ENCODE measurements at places on chromosomes 3 and 15.

DNA sequence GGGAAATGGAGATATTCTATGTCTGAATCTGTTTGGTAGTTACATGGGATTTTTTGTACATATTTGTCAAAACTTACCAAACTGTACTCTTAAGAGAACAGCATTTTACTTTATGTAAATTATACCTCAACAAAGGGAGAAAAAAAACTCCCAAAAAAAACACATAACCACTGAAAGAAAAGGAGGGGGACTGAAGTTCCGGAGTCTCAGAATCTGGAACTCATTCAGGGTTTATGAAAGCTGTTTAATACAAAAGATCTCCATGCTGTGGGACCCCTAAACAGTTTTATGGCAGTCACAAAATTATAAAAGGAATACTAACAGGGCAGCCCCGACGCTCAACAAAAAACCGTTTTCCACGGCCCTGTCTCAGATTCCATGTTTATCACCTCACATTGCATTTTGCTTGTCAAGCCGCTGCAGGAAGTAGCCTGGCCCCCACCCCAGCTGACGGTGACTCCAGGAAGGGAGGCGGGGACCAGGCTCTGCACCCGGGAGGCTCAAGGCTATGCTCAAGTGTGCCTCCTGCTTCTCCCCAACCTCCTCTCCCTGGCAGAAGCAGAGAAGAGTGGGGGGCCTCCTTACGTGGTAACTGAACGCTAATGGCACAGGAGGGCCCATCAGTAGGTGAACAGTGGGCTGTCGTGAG lies 29.3 kb downstream of the RFT1 start:
- DNase-seq = no peak

GRCh38 chr15:43505738-43506137 lies 11.7 kb upstream of the MAP1A start:
- peak; percentile 16 for DNase-seq

DNA sequence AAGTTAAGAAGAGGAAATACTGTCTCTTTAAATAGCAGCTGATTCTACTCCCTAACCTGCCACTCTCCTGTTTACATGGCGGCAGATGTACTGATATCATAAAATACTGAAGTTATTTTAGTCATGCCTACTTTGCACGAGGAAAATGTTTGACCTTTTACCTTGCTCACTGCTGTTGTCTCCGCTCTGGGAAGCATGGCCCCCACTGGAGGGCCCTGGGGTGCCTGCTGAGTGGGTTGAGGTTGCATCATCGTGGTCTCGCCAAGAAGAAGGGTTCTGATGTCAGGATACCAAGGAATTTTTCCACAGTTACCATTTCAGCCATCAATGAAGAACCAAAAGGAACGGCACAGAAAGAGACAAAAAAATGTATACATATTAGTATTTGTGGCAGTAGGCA lies 16.7 kb downstream of the MEIS2 start:
- DNase-seq = no peak

DNA sequence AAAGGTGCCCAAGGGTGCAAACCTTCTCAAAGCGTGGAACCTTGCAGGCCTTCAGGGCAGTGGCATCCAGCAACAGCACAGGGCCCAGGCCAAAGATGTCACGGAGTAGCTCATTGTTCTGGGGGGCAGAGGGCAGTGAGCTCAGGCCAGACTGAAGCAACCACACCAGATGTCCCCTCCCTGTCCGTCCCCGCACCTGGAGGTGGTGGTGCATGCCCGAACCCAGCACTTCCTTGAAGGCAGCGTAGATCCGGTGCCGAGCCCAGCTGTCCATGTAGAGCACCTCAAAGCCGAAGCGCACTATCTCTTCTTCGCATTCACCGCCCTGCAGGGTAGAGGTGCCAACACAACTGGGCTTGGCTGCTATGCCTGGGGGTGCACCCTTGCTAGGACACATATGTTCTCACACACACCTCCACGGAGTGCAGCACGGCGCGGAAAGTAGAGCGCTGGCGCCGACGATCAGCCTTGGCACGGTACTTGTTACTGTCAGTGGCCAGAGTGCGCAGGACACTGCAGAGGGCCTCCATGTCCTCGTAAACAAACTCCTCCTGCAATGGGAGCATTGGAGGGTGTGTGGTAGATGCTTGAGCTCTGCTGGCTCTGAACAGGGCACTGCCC lies 3.7 kb downstream of the IFRD2 start:
- DNase-seq = no peak

- no peak for DNase-seq
Observed at GRCh38 chr3:64523324-64523723, 164.5 kb downstream of the ADAMTS9 start.

DNA sequence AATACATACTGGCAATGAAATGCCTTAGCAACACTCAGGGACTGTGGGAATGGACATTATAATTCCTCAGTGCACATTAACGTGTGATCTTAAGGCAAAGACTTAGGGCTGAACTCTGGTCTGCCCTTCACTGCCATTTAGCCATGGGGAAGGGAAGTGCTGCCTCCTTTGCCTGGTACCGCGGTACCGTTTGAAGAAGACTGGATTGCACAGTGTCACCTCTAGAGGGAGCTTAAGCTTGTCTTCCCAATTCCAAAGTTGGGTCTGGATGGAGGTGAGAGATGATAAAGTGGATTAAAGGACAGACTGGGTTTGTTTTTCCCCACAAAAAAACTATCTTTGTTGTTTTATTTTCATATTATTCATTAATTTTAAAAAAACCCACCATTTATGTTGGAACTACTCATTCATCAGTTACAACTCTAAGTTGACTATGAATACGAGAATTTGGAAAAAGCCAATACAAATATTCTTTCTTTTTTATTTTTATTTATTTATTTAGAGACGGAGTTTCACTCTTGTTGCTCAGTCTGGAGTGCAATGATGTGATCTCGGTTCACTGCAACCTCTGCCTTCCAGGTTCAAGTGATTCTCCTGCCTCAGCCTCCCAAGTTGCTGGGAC lies 60.0 kb upstream of the SYN2 start:
- DNase-seq = peak; percentile 72

DNA sequence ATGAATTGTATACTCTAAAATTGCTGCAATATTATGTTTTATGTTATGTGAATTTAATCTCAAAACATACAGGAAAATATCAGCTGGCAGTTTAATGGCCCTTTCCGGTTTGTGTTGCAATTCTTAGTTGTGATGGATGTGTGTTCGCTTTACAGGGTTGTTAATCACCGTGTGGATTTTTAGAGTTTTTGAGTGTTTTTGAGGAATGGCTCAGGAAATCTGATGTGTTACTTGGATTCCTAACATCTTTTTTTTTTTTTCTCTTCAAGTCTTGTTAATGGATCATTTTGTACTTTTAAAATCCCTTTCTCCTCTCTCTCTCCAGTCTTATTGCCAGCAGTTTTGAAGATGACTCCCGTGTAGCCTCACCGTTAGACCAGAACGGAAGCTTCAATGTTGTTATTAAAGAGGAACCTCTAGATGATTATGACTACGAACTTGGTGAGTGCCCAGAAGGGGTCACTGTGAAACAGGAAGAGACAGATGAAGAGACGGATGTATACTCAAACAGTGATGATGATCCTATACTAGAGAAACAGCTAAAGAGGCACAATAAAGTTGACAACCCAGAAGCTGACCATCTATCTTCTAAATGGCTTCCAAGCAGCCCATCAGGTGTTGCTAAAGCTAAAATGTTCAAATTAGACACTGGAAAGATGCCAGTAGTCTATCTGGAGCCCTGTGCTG lies 35.7 kb downstream of the MGA start:
- peak; percentile 91 for DNase-seq

GRCh38 chr15:36996121-36996520 lies 104.2 kb downstream of the MEIS2 start:
- no peak for DNase-seq

GRCh38 chr3:53729159-53729558 lies 117.1 kb downstream of the CHDH start:
- no peak for DNase-seq

GRCh38 chr15:81315452-81316175 lies 8.3 kb downstream of the STARD5 start:
- DNase-seq = no peak

DNA sequence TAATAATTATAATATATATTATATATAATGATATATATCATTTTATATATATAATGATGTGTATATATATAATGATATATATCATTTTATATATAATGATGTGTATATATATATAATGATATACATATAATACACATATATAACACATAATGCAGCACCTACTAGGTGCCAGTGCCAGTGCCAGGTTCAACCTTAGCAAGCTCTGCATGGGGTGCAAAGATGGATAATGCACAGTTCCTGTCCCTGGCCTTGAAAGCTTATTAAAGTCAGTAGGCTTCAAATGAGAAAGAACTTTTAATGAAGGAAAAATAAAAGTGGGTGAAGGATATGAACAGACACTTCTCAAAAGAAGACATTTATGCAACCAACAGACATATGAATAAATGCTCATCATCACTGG lies 192.7 kb upstream of the SLC2A2 start:
- DNase-seq = no peak

DNA sequence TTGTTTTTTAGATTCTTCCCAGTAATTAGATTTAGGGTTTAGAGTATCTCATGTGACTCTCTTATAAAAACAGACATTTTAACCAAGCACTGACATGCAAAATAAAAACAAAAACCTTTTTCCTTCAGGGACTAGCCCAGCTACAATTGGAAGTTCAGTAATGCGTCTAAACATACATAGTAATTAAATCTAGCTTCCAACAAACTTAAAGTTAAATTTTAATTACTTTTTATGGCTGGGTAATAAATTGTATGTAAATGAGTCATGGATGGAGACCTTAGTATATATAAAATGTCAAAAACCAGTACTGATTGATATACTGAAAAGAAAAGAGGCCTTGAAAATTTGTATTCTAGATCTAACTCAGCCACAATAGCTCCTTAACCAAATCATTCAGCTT lies 43.6 kb upstream of the AP4E1 start:
- no peak for DNase-seq

Data from OCI-M1 (cell line).